ENCODE measurements at places on chromosomes 12 and 14. TPM values are rescaled to one million over a fixed set of nuclear protein-coding genes. Genes with fewer than 3 reads are reported as not detected.

DNA sequence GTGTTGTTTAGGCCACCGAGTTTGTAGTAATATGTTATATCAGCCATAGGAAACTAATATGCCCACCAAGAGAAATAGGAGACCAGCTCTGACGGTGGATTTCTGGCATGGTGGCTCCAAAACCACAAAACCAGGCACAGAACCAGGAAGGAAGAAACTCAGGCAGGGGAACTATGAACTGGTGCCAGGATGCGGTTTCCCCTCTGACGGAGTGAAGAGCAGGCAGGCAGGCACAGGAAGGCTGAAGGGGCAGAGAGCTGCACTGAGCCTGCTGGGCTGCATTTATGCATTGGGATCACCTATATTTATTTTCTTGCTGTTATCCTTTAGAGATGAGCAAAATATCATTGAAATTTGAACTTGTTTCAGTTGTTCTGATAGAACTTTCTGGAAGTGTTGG lies 479.4 kb downstream of the VRK1 start:
- H3K4me3 ChIP-seq = no peak overlapping the region
- no peaks in the 10 kb centered on the region for H3K36me3 ChIP-seq
- no peaks in the 10 kb centered on the region for H3K4me1 ChIP-seq
- H3K27ac ChIP-seq = no peak overlapping the region

DNA sequence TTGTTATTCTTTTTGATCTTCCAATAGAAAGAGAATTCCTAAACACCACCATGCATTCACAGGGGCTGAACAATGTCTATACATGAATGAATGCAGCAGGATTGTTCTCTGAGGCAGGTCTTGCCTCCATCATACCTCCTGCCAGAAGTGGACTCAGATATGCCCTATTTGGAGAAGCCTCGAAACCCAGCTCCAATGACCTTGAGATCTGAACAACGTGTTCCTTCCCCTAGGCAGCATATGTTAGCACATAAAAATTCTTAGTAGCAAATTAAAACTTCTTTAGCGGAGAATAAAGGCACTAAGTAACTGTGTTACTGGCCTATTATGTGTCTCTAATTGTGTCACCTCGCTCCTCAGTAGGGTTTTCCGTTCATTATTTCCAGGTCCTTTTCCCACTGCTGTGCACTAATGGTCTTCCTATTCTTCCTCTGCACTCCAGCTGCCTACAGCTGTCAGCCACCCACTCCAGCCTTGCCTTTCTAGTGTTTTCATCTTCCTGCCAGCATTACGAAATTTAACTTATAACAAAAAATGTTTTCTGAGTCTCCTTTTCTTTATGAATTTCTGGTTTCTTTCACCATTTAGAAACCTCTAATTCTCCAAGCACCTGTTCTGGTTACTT lies 62.6 kb upstream of the IGF1 start:
- H3K4me3 ChIP-seq = no peak overlapping the region
- H3K36me3 ChIP-seq = no peaks in the 10 kb centered on the region
- no peak overlapping the region for H3K27ac ChIP-seq
- DNase-seq = no peak
- no peaks in the 10 kb centered on the region for H3K27me3 ChIP-seq

The SLC5A8 gene
- total RNA-seq = not detected

- no peak overlapping the region for H3K4me3 ChIP-seq
- peaks cover 73% of the 10 kb centered on the region for H3K27me3 ChIP-seq
- no peak for DNase-seq
- no peaks in the 10 kb centered on the region for H3K4me1 ChIP-seq
- no peaks in the 10 kb centered on the region for H3K36me3 ChIP-seq
- no peak overlapping the region for H3K27ac ChIP-seq
These were observed 9.6 kb downstream of the BMP4 start for GRCh38 chr14:53947094-53947445.

The FSCB gene
- total RNA-seq = not detected

The PMEL gene
- 0.59 TPM for total RNA-seq

- H3K4me3 ChIP-seq = no peak overlapping the region
- no peaks in the 10 kb centered on the region for H3K36me3 ChIP-seq
- H3K27ac ChIP-seq = no peak overlapping the region
- no peaks in the 10 kb centered on the region for H3K4me1 ChIP-seq
These were observed 241.1 kb downstream of the SPTSSA start for GRCh38 chr14:34220921-34221320.
